NCI-H2081 treated with DMSO at 0.1 percent for 48 hours (cell line): ENCODE measurements at places on chromosomes 1 and 21.

DNA sequence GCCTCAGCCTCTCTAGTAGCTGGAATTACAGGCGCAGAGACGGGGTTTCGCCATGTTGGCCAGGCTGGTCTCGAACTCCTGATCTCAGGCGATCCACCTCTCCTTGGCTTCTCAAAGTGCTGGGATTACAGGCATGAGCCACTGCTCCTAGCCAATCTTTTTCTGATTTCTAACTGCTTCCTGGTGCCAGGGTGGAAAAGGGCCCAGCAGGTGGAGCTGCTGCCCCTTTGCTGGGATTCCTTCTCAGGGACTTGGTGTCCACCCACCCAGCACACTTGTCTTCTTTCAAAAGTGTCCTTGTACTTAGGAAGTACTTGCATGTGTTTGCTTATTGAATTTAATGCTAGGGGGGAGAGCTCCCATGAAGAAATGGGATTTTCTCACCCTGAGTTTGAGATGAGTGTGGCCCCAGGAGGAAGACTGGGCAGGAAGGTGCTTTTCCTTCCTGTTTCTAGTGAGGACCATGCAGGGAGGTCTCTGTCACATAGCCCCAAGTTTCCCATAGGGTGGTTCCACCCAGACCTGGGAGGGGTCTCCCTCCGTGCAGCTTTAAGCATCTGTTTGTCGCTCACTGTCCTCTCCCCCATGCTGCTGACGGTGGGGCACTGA, 14.2 kb downstream of the UTP11 start:
- DNase-seq = no peak

- DNase-seq = no peak
Observed at GRCh38 chr1:164731161-164731876, 172.3 kb downstream of the PBX1 start.

DNA sequence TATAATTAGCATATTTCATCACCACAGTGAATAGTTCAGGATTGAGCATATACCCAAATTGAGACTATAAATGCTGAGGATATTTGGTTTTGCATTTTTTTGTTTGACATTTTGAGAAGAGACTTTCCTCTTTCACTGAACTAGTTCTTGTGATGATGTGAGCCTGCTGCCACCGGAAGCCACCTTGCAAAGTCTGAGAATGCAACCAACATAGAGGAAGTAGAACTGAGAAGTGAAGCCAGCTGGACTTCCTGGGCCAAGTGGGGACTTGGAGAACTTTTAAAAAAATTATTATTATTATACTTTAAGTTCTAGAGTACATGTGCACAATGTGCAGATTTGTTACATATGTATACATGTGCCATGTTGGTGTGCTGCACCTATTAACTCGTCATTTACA, 102.3 kb downstream of the RPE65 start:
- DNase-seq = no peak

GRCh38 chr1:118290571-118290970, 105.5 kb upstream of the SPAG17 start:
- no peak for DNase-seq

DNA sequence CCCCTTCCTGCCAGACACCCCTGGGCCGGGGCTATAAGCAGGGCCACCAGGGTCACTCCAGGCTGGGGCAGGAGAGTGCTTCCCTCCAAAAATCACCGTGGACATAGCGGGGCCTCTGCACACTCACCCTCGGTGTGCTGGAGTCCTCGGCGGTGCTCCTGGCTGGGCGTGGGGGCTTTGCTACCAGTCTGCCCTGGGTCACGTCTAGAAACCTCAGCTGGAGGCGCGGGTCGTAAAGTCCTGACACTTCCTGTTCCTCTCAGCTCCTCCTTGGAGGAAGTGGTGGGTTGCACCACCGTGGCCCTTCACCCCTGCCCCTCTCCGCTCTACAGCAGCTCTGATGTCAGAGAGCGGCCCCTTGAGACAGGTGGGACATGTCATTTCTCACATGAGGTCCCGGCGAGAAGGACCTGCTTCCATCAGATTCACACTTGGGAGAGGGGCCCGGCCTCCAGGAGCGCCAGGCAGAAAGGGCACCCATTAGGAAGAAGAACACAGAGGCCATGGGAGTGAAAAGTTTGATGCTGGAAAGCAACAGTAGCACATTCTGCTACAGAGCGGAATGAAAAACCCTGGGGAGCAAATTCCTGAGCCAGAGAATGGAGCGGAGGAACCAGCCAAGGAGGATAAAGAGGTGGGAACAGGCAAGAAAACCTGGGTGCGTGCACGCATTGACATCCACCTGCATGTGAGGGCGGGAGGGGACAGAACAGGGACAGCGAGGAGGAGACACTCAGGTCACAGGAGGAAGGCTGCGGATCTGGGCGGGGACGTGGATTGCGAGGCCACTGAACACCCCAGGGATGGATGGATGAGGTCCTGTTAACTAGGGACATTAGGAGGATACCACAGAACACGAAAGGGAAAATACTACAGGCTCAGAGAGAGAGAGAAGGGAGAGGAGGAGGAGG, at the start of gene ITGB2:
Gene ITGB2 (minus strand): TSS at position 206 of the 911 bp plus-strand sequence. CDS start 10,117 bp downstream, outside the sequence.
- no peak for DNase-seq

DNA sequence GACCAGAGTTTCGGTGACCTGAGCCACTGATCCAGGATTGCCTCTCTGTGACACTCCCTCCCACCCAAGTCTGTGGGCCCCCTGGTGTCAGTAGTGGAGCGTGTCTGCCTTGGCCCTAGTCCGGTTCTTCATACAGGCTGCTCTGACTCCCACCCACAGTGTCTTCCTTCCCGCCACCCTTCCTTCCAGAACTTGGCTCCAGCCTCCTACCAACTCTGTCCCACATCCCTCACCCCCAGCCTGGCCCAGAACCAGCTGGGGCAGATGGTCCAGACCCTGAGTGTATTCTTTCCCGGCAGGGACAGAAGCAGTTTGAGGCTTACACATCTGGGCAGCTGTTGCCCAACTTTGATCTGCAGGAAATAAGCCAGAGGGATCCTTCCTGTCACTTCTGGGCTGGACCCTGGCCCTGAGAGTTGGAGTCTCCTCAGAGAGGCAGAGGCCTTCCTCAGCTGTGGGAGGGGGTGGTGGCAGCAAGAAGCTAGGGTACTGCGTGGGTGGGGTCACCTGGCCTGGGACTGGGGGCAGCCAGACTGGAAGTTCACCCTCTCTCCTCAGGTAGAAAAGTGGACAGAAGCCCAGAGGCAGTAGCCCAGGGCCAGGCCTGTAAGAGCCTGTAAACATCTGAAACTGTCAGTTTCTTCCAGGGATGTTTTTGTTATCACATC, 43.1 kb upstream of the EPS8L3 start:
- DNase-seq = no peak

GRCh38 chr1:94009304-94009703, 100.1 kb upstream of the GCLM start:
- DNase-seq = no peak

DNA sequence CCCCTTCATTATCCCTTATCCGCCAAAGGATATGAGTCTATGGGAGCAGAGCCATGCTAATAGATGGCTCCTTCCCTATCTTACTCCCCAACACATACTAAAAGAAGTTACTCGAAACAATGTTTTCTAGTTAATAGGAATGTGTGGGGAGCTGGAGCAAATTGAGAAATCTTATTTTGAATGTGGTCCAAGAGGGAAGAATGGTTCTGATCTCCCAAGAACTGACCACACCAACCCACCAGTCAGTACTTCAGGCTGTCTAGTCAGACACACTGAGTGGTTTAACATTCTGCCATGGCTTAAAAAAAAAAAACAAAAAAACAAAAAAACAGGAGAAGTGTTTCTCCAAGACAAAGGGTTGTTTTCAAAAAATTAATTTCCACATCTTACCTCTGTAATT, 31.5 kb upstream of the DNASE2B start:
- DNase-seq = no peak

- DNase-seq = no peak
Observed at GRCh38 chr1:83027511-83027910, 971.4 kb downstream of the TTLL7 start.
